ENCODE measurements at places on chromosomes 7 and 10.

GRCh38 chr7:44259547-44260457 is 59.0 kb downstream of the YKT6 start:
- peak; percentile 93 for DNase-seq

DNA sequence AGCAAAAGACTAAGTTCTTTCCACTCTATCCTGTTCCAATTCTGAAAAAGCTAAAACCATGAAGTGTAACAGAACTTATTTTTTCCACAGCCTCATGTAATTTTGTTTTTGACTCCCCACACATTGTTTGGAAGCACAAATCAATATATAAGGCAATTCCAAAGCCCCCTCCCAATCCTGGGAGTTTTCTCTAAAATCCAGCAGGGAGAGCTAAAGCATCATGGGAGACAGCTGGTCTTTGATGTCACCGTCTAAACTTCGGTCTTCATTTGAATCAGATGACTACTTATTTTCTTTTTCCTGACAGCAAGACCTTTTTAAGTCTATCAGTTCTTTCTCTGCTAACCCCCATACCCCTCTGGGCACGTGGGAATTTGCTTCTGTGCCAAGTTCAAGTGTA is 33.3 kb upstream of the PON1 start:
- no peak for DNase-seq

- DNase-seq, result no peak
These were observed 72.9 kb downstream of the ZNF783 start for GRCh38 chr7:149334930-149335329.

DNA sequence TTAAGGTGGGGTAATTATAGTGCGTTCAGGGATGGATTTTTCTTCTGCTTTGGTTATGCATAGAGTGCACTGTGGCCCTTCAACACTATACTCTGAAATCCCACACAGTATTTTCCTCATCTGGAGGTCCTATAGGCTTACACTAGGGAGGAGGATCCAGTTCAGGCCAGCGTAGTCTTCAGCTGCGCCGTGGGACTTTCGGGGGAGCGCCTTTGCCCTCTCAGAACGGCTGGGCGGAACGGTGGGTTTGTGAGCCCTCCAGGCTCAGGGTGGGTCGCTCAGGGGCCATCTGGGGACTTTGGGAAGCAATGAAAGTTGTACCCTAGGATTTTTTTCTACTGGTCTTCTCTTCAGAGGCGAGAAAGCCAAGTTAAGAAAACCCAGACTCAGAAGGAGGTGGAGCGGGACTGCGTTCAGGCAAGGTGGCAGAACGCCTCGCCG is 652 bp upstream of the VPS26A start:
- DNase-seq, result peak; percentile 16
